Stimulated activated CD4-positive, alpha-beta T cell treated with anti-CD3 and anti-CD28 coated beads, Interleukin-1b, Interleukin-23, amount 100 ng/mL, for 1 hour (primary cell): ENCODE measurements at places on chromosomes 7 and 10.

DNA sequence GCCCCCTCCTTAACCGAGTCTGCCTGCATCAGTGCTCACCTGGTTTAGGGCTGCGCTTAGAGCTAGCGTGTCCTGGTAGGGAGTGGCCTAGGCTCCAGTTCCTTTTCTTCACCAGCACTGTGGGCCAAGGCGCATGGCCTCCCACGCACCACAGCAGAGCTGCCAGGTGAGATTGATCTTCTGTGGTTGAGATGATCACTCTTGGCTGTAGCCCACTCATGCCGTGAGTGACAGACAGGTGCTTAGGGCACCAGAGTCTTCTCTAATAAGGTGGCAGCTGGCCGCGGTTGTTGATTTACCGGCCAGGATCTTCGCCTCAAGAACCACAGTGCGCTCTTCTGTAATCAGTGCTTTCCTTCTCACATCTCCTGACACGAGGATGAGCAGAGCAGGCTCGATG lies 157.2 kb upstream of the INSYN2A start:
- no peak for DNase-seq

GRCh38 chr7:131819891-131820290 lies 263.5 kb upstream of the PODXL start:
- DNase-seq: no peak

GRCh38 chr7:143892527-143893300 lies 9.3 kb downstream of the TCAF1 start:
- DNase-seq: no peak

DNA sequence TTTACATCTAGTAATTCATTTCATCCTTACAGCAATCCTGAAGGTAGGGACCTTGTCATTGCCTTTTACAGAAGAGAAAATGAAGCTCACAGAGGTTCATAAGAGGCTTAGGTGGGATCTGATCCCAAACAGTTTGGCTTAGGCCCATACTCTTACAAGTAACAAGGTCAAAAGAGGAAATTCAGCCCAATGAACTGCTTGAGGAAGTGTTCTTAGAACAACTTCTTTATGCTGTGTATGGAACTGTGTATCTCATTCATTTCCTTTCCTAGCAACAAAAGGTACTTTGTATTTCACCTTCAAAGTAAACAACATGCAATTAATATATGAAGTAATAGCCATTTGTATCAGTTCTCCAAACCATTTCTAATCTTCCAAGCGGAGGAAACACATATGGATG lies 79.3 kb downstream of the AVL9 start:
- no peak for DNase-seq

DNA sequence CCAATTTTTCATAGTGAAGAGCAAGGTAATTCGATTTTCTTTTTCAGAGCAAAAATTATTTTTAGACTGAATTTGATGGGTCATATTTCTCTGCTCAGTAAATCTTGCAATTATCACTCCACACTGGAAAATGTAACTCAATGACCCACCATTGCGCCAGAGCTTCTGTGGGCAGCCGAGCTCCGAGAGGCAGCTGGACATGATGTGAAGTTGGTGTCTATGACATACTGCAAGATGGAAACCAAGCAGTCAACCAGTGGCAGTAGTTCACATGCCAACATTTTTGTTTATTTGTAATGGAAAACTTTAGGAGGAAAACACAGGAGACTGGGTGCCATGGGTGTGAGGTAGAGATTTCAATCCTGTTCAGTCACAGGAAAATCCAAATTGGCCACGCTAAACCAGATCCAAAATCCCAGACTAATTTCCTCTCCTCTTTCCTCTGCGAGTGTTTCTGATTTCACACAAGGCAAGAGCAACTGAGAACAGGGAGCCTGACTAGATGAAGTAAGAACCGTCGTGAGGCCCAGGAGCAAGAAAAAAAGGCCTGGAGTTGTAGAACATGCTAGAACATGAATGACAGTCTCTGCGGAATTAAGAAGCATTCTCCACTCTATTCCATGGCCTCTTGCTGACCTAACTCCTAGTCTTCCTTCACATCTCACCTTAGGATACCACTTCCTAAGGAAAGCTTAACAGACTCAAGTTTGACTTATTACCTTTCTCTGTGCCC lies 39.3 kb downstream of the CALD1 start:
- no peak for DNase-seq

DNA sequence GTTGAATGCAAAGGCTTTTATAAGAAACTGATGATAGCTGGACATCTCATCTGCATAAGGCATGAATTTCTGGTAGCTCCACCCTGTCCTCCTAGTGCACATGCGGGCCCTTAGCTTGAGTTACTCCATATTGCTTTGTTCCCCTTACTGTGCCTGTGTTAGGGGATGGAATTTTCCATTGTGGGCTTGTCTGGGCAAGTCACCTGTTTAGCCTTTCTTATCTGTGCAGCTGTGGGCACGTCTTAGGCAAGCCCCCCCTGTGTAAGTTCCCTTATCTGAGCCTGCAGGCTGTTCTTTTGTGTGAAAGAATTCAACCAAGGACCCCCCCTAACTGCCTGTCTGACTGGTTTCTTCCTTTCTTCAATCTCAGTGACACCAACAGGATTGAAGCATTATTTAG lies 14.5 kb upstream of the CROT start:
- no peak for DNase-seq

DNA sequence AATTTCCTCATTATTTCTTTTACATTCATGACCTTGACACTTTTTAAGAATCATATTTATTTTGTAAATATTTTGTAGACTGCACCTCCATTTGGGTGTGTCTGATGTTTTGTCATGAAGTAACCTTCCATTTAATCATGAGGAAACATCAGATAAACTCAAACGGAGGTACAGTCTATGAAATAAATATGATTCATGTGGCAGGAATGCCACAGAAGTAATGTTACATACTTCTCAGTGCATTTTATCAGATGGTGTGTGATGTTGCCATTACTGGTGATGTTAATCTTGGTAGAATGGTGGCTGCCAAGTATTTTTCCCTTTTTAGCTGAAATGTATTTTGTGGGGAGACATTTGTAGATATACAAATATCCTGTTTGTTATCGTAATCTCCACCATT lies 64.9 kb downstream of the ZNF37A start:
- DNase-seq: no peak

- DNase-seq: no peak
Measured at GRCh38 chr10:66639371-66639770, 286.5 kb upstream of the LRRTM3 start.

GRCh38 chr10:131747791-131748190 lies 153.0 kb upstream of the PPP2R2D start:
- DNase-seq: no peak

GRCh38 chr7:51482976-51483375 lies 166.4 kb upstream of the COBL start:
- no peak for DNase-seq

DNA sequence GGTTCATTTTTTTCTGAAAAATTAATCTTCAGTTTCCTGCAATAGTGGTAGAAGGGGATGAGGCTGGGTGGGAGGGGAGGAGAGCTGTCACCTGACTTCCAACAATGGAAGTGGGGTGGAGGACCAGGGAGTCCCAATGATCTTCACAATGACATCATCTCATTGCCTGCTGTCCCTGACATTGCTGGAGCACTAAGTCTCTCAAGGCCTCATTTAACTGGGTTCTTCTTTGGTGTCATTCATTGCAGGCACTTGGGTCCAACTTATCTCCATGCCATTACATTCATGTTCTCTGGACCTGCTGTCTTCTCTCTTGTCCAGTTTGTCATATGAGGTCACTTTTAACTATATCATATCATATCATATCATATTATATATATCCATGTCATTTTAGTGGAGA lies 34.4 kb downstream of the PRTFDC1 start:
- DNase-seq: no peak

DNA sequence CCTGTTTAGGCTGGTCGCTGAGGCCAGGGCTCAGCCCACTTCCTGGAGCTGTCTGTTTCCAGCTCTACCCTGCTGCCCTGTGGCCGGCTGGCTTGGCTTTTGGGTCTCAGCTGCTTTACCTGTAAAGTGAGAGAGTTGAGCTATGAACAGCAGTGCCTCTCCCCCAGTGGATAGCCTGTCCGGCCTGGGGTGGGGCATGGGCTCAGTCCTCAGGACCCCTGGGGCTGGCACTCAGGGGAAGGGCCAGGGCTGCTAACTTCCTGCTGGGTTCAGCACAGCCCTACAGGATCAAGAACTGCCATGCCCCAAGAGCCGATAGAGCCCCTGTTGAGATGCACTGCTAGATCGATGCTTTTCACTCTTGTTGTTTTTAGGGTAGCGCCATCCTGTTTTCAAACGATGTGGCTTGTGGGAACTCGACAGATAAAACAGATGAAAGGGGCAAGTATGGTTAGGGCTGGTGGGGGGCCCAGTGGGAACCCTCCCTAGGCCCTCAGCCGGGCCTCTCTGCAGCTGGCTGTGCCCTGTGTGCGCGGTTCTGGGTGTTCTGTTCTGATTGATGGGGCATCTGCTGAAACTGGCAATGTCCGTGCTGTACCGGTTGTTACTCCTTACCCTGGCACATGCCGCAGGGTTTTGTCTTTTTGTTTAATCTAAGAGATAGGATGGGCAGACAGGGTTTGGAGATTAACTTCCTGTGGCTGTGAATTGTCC lies 10.0 kb upstream of the SFRP5 start:
- DNase-seq: no peak

DNA sequence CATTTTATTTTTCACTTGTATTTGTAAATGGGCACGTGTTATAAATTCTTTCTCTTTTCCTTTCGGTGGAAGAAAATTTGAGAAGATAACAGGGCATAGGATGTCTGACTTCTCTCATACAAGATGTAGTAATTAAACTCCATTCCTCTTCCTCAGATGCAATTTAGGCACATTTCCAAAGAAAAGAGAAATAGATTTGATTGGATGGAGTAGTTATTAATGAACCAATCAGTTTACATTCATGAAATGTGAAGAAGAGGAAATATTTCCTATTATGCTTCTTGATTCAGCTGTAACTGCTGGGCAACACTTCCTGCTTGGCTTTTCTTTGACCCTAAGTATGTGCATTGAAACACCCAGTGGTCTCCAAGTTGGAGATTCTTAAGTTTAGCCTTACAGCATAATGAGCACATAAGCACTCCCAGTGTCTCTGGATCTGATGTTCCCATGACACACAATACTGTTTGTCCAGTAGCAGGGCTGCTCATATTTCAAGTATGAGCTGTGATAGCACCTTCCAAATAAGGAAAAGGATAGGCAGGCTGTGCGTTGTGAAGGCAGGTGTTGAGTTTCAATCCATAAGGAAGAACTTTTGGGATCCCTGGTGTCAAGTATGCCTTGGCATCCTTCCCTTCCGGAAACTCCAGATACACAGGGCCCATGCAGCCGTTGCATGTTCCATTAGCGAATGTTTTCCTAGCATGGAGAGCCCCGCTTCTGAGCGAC lies 33.4 kb upstream of the COBL start:
- DNase-seq: no peak

GRCh38 chr7:85734823-85735222 lies 548.0 kb upstream of the SEMA3D start:
- DNase-seq: no peak

- no peak for DNase-seq
Measured at GRCh38 chr7:155167706-155168365, 97.7 kb downstream of the HTR5A start.

DNA sequence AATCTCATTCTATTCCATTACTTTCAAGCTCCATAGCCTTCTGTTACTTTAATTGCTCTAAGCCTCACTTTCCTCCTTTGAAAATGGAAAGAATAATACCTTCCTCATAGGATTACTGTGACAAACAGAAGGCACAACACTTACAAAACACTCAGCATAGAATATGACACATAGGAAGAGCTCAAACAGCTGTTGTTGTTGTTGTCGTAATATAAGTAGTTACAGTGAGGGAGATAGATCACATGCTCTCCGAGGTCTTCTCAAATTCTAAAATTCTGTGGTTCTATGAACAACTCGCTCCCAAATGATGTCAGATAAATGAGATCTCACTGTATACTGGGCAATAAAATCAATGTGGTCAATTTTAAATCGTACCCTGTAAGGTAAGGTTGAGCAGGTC lies 1049.3 kb upstream of the C7orf33 start:
- no peak for DNase-seq

DNA sequence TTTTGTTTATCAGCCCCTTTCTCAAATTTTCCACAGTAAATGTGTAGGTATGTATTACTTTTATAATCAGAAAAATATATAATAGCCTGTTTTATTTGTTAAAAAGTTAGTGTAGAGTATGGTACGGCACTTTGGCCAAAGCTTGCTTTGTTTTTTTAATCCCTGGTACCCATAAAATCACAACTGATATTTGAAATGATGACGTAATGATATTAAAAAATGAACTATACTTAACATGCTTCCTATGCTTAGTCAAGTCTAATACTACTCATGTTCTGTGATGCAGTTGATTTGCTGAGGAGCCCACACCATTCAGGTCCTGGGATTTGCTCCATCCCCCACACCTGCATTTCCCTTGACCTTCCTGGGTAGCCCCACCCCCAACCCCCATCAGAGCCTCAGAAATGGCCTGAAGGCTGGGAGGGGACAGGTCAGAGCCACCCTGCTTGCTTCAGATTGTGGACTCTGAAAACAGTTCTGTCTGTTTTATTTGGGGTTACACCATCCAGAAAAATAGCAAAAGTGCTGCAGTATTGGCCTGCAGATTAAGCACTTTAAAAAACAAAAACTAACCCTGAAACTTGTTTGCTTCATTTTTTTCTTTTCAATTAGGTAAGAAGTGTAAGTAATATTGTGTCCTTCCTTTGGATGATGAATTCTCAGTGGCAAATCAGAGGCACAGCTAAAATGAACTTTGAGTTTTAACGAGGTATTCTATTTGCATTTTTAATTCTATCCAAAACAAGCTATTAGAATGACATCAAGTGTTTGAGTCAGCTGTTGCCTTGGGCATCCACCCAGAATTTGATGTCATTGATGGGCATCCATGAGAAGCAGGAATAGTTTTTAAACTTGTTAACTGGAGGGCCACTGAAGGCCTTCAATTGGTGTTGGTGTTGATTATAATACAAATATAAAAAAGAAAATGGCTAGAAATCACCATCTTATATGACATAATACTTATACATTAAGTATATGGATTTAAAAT lies 23.3 kb downstream of the PLCE1 start:
- DNase-seq: no peak

GRCh38 chr10:24303522-24304310 lies 94.8 kb downstream of the KIAA1217 start:
- DNase-seq: no peak

DNA sequence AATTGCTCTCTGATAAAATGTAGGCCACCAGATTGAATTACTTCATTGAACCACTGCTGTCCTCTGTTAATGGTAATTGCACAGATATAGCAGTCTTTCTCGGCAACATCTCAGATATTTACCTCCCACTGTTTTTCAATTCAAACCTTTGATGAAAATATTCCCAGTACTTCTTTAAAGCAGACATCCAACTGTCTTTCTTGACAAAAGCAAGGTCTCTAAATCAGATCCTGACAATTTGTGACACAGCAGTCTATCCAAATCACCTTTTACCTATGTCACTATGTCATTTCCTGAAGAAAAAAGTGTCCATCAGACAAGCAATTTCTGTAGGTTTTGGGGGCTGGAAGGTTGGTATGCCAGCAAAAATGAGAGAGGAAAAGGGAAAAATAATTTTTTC lies 555.7 kb downstream of the AUTS2 start:
- no peak for DNase-seq

- DNase-seq: no peak
Measured at GRCh38 chr10:119341459-119342301, 134.3 kb downstream of the GRK5 start.
